Natural killer cell (primary cell): ENCODE measurements at places on chromosomes 16 and 17. TPM values are rescaled to one million over a fixed set of nuclear protein-coding genes. Genes with fewer than 3 reads are reported as not detected.

GRCh38 chr16:27645396-27645795 lies 95.5 kb downstream of the KATNIP start:
- no peak for DNase-seq

- DNase-seq, result no peak
These were observed 1.9 kb downstream of the TBX2 start for GRCh38 chr17:61401389-61402072.

The ALDH3A1 gene
- not detected for total RNA-seq

DNA sequence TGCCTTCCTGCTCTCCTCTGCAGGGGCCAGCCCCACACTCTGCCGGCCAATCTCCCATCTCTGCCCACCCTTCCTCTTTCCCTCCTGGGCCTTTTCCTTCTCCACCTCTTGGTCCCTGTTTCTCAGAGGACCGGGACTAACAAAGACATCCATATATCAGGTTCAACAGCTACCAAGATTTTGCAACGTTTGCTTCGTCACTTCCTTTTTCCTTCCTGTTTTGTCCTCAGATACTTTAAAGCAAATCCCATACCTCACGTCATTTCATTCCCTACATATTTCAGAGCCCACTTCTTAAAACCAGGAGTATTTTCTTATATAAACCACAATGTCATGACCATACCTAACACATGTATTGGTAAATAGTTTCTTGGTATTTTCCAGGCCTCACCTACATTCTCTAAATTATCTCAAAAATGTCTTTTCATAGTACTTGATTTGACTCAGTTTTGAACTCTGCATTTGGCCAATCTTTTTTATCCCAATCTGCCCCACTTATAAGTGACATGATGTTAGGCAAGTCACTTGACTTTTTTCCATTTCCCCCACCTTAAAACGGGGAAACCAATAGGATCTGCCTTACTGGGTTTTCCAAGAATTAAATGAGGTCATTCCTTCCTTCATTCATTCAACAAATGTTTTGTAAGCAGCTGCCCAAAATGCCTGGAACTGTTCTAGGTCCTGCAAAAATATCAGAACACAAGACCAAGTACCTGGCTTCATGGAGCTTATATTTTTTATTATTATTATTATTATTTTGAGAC lies 7.2 kb upstream of the USP10 start:
- DNase-seq, result no peak

DNA sequence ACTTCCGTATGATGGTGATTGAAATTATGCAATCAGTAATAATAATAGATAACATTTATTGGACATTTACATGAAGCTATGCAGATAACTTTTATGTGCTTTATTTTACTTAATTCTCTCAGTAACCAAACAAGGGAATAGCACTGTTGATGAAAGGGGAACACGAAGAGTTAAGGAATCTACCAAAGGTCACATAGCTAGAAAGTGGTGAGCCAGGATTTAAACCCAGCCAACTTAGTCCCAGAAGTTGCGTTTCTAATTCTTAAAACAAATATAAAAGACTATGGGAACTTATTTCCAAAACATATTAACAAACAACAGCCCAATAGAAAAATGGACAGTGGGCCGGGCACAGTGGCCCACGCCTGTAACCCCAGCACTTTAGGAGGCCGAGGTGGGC lies 9.7 kb downstream of the SPNS3 start:
- no peak for DNase-seq

The USH1G gene
- not detected for total RNA-seq

- DNase-seq, result peak; percentile 21
These were observed 81.1 kb downstream of the MAF start for GRCh38 chr16:79519448-79519847.

DNA sequence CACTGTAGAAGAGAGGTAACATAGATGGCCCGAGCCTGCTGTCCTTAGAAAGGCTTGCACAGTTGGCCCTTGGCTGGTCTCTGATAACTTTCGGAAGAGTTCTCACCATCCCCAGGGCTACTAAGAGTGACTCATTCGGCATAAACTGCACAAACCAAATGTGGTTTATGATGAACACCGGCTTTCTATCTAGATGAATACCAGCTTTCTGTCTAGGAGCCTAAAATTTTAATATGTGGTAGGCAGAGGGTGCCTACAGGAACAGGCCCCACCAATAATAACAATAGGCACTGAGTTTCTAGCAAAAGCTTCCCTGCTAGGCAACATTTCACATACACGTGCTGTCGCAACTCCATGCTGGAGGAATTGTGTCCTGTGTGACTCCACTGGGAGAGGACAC lies 15.4 kb downstream of the CNOT1 start:
- no peak for DNase-seq

The KRT25 gene
- not detected for total RNA-seq

- DNase-seq, result no peak
These were observed 53.1 kb downstream of the VPS53 start for GRCh38 chr17:661509-661908.

DNA sequence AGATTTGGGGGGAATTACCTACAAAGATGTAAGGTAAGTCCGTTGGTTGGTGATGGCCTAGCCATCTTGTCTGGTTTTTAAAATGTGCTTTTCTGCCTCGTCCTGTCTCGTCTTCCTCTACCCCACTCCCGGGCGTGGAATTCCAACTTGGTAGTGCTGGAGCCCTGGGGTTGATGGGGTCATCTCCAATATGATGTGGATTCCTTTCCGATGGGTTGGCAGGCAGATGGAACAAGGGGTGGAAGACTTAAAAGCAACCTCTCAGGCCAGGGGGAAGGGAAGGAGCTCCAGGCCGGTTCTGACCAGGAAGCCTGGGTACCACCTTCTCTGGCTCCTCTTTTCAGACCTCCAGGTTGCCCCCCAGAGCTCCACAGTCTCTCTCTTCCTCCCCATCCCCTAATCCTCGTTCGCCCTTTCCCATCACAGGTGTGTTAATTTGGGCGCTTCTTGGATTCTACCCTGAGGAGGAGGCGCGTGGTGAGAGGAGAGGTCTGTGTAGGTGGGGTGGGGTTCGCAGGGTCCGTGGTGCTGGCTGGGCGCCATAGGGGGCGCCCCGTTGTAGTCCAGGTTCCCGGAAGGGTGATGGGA lies 5.1 kb upstream of the HOXB2 start:
- no peak for DNase-seq

The MT1A gene
- total RNA-seq, result not detected

DNA sequence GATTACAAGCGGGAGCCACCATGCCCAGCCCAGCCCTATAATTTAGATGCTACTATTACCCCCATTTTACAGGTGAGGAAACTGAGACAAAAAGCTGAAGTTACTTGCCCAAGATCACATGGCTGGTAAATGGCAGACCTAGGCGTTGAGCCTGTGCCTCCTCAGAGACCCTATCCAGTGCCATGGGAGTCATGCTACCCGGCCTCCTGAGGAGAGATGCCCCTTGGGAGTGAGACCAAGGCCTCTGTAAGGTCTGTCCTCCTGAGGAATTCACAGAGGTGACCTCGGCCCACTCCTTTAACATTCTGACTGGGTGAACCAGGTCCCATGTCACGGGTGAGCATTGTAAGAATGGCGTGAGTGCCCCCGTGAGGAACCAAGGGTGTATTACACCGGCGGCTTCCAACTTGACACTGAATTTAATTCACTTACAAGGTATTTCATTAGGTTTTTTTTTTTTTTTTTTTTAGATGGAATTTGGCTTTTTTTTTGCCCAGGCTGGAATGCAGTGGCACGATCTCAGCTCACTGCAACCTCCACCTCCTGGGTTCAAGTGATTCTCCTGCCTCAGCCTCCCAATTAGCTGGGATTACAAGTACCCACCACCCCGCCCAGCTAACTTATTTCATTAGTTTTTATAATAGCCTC lies 95.7 kb downstream of the ABCC6 start:
- DNase-seq, result peak; percentile 54

DNA sequence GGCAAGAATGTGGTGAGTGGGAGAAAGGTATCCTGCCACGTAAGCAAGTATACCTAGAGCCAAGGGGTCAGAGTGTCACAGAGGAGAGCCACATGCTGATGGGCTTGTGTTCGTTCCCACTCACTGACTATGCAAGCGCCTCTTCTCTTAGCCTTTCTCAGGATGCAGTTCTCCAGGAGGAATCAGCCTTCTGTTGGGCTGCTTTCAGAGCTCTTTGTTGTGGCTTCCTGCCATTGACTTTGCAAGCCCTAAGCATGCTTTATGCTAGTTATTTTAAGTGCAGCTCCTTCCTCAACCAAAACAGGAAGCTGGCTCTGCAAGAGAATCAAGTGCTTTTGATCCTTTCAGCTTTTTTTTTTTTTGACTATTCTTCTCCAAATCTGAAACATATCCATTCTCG lies 66.6 kb downstream of the SIAH1 start:
- peak; percentile 72 for DNase-seq

- DNase-seq, result no peak
These were observed 7.9 kb downstream of the DYNLL2 start for GRCh38 chr17:58091024-58091567.

The UBALD2 gene
- total RNA-seq, result 287 TPM

GRCh38 chr17:32794533-32795246 lies 82.2 kb downstream of the MYO1D start:
- no peak for DNase-seq

GRCh38 chr17:17933775-17934174 lies 38.4 kb downstream of the TOM1L2 start:
- no peak for DNase-seq

GRCh38 chr16:4137438-4137837 lies 21.2 kb upstream of the ADCY9 start:
- DNase-seq, result no peak

GRCh38 chr16:57257455-57258070 lies 12.5 kb downstream of the ARL2BP start:
- DNase-seq, result no peak

GRCh38 chr17:78581304-78581703 lies 4.1 kb upstream of the DNAH17 start:
- DNase-seq, result no peak

DNA sequence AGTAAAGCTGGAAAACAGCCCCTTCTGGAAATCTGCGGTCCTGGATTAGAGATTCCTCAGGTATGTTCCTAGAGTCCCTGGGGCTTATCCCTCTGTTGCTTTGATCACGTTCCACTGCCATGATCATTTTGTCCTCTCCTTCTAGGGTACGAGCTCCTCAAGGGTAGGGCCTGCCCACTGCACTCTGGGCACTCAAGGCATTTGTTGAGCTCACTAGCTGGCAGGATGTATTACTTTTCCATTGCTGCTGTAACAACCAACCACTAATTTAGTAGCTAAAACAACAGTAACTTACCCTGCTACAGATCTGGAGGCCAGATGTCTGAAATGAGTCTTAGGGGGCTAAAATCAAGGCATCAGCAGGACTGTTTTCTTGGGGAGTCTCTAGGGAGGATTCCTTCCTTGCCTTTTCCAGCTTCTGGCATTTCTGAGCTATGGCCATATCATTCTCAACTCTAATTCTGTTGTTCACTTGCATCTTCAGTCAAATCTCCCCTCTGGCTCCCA lies 65.7 kb downstream of the ARSG start:
- no peak for DNase-seq

DNA sequence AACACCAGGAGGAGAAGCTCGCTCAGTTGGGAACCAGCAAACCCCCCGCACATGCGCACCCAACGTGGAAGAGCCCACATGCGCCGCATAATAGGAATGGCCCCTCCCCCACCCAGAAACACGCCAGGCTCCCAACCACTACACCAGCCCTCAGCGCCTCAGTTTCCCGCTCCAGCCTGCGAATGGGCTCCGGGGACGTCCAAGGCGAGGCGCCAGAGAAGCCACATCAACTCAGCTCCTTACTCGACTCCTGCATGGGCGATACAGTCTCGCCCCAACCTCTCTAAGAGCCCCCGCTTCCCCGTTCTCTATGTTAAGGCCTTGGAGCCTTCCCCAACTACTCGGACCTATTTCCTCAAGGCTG lies 504 bp downstream of the SRSF1 start:
- DNase-seq, result peak; percentile 72

DNA sequence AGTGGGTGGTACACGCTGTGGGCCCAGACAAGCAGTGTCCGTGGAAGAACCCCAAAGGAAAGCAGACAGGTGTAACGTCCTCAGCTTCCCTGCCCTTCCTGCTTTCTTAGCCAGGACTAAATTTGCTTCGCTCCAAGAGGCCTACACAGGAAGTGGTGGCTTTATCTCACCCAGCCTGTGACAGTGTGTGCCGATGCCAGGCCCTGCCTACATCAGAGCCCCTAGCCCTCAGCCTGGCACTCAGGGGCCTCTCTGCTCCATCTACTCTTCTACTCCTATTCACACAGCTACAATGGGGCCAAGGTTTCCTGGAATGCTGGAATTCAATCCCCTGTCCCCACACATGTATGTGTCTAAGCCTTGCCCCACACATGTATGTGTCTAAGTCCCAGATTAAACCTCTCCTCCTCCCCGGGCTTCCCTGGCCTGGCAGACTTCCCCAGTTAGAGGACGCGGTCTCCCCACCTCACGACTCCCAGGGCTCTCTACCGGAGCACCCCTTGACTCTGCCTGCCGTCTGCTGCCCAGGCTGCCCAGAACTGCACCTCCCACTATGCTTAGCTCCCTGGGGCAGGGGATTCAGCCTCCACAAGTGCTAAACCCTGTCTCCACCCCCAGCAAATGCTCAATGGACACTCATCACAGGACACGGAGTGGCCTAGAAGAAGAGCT lies 8.2 kb downstream of the PGAP3 start:
- DNase-seq, result peak; percentile 78

DNA sequence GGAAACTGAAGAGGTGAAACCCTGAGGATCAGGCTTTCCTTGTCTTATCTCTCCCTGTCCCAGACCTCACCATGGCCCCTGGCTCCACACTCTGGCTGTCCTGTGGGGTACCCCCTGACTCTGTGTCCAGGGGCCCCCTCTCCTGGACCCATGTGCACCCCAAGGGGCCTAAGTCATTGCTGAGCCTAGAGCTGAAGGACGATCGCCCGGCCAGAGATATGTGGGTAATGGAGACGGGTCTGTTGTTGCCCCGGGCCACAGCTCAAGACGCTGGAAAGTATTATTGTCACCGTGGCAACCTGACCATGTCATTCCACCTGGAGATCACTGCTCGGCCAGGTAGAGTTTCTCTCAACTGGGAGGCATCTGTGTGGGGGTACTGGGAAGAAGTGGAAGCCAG lies 1.4 kb downstream of the CD19 start:
- DNase-seq, result no peak

The CACNA1G gene
- total RNA-seq, result not detected

GRCh38 chr16:13436641-13437412 lies 483.1 kb upstream of the ERCC4 start:
- no peak for DNase-seq

DNA sequence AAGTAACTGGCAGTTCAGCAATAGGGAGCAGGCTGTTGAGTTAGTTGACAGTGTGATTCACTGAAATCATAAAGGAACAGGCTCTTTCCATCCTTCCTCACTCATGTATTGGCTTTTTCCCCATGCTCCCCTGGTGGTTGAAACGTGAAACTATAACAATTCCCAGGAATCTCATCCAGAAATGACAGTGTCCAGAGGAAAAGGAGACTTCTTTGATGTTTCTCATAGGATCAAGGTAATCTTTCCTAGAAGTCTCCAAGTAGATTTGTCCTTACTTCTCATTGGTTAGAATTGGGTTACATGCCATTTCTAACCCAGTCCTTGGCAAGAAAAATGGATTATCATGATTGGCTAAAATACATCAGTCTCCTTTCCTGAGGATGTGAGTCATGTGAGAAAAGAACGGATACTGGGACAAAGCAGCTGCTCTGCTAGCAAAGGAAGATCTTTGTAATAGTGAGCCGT lies 14.4 kb downstream of the TTC19 start:
- DNase-seq, result no peak

The KRTAP1-5 gene
- total RNA-seq, result not detected
